ENCODE measurements at places on chromosomes 16 and 17.

DNA sequence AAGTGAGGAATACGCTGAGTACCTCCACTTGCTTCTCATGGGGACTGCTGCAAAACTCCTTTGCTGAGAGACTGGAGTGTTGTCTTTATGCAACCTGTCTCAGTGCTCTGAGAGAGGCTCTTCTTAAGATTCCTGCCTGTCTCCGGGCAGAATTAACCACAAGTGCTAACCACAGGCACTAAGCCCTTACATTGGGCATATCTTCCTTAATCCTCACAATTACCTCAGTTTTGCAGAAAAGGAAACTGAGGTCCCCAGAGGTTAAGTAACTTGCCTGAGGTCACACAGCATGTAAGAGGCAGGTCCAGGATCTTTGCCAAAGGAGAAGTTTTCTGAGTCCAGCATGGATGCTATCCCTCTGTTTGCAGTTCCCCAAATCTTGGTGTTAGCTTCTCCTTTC lies 86.0 kb downstream of the GP2 start:
- no peak for DNase-seq

DNA sequence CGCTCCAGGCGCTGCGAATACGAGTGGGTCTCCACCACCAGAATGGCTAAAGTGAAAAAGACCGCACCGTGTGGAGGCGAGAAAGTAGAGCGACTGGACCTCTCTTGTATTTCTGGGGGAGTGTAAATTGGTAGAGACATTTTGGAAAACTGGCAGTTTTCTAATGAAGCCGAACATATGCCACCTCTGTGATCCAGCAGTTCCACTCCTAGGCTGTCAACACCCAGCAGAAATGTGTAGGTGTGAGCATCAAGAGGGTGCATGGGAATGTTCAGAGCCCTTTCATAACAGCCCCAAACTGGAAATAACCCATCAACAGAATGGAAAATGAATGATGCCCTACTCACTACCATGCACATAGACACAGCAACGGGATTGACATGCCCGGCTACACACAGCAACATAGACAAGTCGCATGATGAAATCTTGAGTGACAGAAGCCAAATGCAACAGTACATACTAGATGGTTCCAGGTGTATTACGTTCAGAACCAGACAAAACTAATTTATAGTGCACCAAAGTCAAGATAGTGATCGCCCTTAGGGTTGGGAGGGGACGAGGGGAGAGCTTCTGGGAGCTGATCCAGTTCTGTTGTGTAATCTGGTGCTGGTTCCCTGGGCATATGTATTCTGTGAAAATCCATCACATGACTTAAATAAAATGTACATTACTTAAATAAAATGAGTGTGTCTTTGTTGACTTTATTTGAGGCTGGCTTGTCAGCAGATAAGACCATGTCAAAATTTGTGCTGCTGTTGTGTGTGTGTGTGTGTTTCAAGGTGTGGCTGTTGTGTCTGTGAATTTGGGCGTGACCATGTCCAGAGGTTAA lies 877 bp upstream of the BCL7C start:
- DNase-seq = no peak

- DNase-seq = no peak
Measured at GRCh38 chr17:48432820-48433775, 3.1 kb upstream of the SKAP1 start.

DNA sequence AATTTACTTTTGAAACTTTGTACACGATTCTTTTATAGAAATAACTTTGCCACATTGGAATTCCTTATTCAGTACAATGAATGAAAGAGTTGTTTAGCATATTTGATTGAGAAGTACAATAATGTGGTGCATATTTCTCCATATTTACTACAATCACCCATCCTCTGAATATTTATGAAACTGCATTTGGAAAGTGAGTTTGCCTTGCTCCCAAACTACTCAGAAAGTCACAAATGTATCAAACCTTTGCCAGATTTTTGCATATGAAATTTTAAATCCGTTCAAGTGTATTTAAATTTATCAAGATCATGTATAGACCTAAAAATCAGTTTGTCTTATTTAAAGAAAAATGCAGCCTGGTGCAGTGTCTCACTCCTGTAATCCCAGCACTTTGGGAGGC lies 148.7 kb downstream of the CDH11 start:
- DNase-seq = no peak

- no peak for DNase-seq
Measured at GRCh38 chr17:61323003-61323908, 76.4 kb upstream of the TBX2 start.

GRCh38 chr16:68715471-68715870 lies 21.6 kb upstream of the CDH1 start:
- no peak for DNase-seq

- no peak for DNase-seq
Measured at GRCh38 chr16:64878940-64879339, 242.9 kb downstream of the CDH11 start.

DNA sequence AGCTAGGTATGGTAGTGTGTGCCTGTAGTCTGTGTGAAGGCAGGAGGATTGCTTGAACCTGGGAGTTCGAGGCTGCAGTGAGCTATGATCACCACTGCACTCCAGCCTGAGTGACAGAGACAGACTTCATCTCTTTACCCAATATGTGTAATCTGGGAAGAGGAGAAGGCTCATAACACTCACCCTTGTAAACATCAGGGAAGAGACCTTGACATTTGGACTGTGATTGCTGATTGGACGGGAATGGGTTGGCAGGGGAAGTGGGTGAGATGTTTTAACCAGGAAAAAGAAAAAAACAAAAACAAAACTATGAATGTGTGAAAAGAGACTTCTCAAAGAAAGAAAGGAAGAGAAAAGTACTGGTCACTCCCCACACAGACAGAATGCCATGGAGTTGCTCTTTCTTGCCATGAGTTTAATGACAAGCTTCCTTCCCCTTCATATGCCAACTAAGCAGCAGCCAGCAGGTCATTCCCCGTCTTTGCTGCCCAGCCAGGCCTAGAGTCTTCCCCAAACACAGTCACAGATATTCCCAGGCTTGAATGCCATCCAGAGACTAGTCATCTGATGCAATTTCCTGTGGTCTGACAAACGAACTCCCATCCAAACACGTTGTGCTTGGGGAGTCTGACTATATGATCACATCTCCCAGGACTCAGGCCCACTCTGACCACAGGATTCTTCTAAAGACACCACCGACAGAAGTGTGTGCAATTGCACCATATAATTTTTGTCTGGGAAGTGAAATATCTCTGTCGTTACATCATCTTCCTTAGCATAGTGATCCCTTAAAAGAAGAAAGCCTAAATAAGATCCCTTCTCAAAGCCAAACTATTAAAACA lies 3.6 kb upstream of the XAF1 start:
- no peak for DNase-seq

GRCh38 chr16:57992084-57992483 lies 8.4 kb downstream of the ZNF319 start:
- no peak for DNase-seq

GRCh38 chr17:299546-299945 lies 53.1 kb downstream of the RPH3AL start:
- no peak for DNase-seq

- no peak for DNase-seq
Measured at GRCh38 chr16:724188-725040, 1.8 kb downstream of the CCDC78 start.

- DNase-seq = no peak
Measured at GRCh38 chr17:28645576-28645939, 600 bp upstream of the BLTP2 start.

DNA sequence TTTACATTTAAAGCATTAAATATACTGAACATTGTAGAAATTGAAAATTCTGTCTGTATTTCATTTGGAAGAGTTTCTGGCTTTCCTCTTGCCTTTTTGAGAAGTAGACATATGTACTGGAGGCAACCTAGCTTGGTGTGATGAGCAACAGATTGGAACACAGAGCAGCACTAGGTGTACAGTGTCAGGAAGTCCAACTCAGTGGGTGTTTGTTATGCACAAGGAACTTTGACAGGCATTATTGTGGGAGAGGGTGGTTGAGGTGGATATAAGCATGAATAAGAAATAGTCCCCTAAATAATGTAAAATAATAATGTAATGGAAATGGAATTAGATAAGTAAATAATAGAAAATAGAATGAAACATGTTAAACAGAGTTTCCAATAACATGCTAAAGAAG lies 58.1 kb downstream of the PPM1E start:
- no peak for DNase-seq

- no peak for DNase-seq
Measured at GRCh38 chr17:28216528-28216927, 102.5 kb upstream of the TMEM97 start.

DNA sequence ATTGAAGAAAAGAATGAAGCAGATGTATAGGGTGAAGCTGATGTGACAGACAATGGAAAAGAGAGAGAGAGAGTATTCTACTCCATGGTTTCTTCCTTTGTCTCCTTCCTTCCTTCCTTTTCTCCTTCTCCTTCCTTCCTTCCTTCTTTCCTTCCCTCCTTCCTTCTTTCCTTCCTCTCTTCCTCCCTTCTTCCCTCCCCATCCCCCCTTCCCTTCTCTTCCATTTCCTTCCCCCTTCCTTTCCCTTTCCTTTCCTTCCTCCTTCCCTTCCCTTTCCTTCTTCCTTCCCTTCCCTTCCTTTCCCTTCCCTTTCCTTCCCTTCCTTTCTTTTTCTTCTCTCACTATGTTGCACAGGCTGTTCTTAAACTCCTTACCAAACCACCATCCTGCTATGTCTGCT lies 55.7 kb upstream of the GPR139 start:
- no peak for DNase-seq

GRCh38 chr16:87556941-87557459 lies 45.3 kb upstream of the JPH3 start:
- no peak for DNase-seq

DNA sequence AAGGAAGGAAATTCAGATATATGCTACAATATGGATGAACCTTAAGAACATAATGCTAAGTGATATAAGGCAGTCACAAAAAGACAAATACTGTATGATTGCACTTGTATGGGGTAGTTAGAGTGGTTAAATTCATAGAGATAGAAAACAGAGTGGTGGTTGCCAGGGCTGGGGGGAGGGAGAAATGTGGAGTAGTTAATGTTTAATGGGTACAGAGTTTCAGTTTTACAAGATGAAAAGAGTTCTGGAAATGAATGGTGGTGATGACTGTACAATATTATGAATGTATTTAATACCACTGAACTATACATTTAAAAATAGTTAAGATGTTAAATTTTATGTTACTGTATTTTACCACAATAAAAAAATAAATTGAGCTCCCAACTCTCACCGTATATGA lies 157.9 kb downstream of the TOX3 start:
- DNase-seq = no peak

GRCh38 chr17:29034510-29034909 lies 8.4 kb upstream of the PIPOX start:
- no peak for DNase-seq

GRCh38 chr17:6475411-6475810 lies 31.2 kb downstream of the PIMREG start:
- DNase-seq = no peak

DNA sequence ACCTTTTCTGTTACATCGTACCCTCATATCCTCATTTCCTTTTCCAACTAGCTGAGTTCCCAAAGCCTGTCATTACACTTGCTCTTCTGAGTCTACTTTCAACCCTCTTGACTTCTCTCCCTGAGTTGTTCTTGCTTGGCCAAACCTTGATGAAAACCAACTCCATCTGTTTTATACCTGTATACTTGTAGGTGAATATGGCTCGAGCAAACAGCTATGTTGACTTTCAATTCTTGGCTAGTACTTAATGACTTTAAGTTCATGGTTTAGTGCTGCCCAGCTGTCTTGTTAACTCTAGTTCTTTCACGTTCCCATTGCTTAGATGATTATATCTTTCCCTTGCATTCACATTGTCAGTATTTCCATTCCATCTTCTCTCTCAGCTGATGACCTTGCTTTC lies 14.8 kb downstream of the TANC2 start:
- no peak for DNase-seq

DNA sequence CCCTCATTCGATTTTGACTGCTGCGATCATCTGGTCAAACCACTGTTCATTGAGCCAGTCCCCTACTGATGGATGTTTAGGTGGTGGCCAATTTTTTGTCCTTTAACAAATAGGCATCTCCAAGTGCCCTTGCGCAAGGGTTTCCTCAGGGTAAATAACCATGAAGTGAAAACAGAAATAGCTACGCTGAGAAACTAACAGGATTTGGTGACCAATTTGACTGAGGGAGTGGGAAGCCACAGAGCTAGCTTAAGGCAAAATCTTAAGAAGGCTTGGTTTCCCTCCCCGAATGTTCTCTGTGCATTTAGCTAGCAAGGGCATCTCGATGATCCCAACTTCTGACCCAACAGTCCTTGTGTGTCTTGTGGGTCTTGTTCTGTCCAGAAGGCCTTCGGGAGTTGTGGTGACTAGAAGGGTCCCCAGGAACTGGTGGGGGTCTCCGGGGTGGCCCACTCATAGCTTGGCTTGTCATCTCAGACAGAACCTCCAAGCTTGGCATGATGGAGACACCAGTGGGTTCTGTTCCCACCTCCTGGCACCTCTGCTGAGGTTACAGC lies 117.2 kb downstream of the SOCS1 start:
- DNase-seq = no peak

DNA sequence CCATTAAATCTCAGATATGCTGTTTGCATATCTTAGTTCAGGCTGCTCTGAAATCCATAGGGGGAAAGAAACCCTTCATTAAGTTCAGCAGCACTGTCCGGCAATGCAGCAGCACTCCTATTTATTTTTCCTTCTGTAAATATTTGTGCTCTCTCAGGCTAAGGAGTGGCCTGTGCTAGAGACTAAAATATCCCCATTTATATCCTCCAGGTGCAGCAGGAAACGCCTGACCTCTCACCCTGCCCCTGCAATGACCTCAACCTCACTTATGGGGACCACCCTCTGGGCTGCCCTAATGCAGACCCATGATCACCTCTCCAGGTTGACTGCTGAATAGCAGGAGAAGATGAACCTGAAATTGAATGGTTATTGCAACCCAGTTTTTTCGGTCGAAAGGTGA lies 165.0 kb upstream of the ELAC2 start:
- DNase-seq = no peak

- DNase-seq = no peak
Measured at GRCh38 chr16:81273223-81273950, 34.9 kb downstream of the BCO1 start.

DNA sequence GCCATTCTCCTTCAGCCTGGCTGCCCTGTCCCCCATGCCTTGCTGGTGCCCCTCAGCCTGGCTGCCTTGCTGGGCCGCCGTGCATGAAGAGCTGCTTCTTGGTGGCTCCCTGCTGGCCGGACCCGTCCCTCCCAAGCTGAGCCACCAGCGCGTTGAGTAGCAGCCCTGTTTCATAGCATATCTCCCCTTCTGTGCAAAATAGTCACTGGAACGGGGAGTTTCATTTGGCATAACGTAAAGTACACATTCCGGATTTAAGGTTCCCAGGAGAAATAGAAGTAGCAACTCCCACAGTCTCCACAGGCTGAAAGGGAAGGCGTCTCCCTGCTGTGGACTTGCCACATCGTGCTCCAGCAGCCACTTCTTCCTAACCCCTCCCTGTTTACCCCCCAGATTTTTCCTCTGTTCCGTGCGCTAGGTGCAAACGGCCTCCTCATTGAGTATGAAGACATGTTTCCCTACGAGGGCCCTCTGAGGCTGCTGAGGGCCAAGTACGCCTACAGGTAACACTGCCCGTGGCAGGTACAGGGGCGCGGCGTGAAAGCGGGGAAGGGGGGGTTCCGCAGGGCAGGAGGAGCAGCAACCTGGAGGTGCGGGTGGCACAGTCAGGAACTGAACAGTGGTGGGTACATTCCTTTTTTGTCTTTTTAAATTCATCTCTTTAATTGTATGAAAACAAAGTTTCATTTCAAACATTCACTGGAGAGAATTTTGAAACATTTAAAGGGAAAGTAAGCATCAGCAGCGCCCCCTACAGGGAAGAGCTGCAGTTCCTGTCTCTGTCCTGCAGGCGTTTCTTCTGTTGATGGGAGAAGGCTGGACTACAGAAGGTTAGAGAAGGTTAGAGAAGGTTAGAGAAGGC lies 5.8 kb upstream of the OGFOD3 start:
- no peak for DNase-seq

GRCh38 chr16:85433477-85433876 lies 179.6 kb upstream of the GSE1 start:
- DNase-seq = no peak
